ENCODE measurements at places on chromosomes 1 and 21.

GRCh38 chr1:116950517-116951199 lies 40.9 kb downstream of the PTGFRN start:
- DNase-seq = no peak

GRCh38 chr21:46452710-46453109 lies 6.0 kb upstream of the DIP2A start:
- no peak for DNase-seq

DNA sequence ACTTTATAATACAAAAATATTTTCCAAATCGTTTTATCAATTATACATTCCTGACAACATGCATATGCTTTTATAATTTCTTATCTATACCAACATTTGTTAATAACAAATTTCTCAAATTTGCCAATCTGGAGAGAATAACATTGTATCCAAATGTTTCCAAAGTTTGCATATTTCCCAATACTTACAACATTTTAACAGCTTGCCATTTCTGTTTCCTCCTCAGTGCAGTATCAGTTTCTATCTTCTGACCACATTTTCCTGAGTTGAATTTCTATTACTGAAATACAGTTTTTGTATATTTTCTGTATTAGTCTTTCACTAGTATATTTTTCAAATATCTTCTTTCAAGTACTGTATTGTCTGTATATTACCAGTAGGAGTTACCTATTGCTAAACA lies 1594.3 kb downstream of the PLA2G4A start:
- no peak for DNase-seq

- DNase-seq = no peak
Observed at GRCh38 chr1:29385966-29386365, 149.6 kb downstream of the PTPRU start.

DNA sequence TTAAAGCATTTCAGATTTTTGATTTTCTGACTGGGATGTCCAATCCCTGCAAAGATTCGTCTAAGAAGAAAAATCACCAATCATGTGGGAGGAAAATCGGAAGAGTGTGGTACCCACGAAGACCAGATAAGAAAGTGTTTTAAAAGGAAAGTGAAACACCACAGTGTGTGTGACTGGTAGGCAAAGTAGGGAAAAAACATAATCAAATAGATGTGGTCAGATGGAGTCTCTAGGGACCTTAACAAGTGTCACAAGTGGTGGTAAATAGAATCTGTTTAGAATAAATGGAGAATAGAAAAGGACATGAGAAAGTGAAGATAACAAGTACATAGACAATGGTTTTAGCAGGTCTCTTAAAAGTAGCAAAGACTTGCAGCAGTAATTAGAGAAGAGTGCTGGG lies 154.6 kb downstream of the SLC30A10 start:
- DNase-seq = no peak

DNA sequence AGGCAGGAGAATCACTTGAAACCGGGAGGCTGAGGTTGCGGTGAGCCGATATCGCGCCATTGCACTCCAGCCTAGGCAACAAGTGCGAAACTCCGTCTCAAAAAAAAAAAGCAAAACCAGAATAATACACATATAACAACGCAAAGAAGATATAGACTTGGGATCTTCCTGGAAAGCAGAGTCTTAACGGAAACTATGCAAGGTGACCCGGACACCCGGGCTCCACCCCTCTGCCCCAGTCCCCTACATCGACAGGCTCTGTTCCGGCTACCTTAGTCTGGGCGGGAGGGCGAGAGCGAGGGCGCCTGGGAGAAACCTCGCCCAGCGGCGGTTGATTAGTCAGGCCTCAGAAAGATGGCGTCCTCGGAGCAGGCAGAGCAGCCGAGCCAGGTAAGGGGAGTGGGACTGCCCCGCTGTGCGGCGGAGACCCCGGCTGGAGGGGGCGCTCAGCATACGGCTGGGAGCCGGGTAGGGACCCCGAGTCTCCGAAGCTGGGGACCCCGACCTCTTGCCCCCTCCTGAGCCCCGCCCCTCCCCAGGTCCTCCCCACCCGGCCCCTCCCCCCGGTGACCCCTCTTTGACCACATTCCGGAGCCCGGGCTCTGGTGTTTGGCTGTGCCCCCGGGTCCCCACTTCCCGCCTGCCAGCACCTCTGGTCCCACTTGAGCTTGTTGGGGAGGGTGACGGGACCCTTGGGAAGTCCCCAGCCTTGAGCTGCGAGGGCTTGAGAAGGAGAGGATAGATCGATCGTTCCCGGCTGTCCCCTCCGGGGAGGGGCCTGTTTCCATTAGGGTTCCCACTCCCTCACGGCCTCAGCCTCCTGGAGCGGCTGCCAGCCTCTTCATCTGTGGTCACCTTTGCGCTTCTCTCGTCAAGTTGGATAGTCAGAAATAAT lies at the start of gene PEX14:
PEX14 (plus strand) TSS at position 338 of the 895 bp plus-strand sequence; CDS start at position 355, 17 bp downstream.
- DNase-seq = no peak

- no peak for DNase-seq
Observed at GRCh38 chr1:11533790-11534787, 55.1 kb downstream of the DISP3 start.

GRCh38 chr1:240511789-240512188 lies 100.2 kb downstream of the GREM2 start:
- no peak for DNase-seq

- peak; percentile 15 for DNase-seq
Observed at GRCh38 chr1:200139661-200140250, 112.2 kb downstream of the NR5A2 start.

DNA sequence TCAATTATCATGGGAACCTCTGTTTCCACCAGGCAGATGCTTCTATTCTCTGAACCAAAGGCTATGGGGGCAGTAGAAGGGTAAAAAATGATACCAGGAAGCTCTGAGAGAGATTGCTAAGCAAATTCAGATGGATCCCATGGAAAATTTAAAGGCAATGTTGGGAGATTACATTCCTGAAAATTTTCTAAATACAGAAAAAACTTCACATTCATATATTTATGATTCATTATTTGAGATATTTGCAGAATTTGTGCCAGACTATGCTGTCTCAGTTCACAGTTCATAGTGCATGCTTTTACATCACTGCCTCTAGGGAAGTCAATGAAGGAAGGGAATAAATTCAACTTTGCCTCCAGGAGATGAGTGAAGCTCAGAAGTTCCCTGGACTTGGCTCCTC lies 57.5 kb downstream of the KCNT2 start:
- DNase-seq = no peak

- peak; percentile 80 for DNase-seq
Observed at GRCh38 chr1:181479137-181479745, 4.1 kb upstream of the CACNA1E start.

DNA sequence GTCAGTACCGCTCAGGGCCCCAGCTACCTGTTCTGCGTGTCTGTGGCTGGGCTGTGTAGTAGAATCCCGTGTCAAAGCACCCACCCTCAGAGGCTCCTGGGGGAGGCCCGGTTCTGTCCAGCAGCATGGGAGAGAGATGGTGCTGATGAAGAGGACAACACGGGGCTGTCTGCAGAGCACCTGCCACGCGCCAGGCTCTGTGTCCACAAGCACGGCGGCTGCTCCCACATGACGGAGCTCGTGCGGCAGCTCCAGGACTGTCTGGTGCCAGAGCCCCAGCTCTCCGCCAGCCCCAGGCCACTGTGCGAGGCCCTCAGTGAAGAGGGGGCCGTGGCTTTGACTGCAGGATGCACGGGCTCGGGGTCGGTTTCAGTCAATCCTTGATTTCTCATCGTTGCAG lies 42.0 kb upstream of the TSPEAR start:
- no peak for DNase-seq

DNA sequence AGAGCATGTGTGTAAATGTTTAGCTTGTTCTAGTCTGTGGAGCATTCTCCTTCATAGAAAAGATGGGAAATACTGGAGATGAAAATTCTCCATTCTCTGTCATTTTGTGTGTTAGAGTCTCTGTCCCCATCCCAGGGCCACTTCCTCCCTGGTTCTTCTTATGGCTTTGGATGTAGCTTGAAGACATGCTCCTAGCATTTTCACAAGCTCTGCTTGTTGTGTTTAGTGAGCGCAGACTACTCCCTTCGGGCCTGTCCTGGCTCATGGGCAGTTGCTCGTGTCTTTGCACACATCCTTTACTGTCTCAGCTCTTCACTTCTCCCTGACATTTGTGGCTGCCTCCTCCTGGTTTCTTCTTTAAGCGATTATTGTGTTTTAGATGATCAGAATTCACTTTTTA lies 30.4 kb downstream of the MAPKAPK2 start:
- no peak for DNase-seq

DNA sequence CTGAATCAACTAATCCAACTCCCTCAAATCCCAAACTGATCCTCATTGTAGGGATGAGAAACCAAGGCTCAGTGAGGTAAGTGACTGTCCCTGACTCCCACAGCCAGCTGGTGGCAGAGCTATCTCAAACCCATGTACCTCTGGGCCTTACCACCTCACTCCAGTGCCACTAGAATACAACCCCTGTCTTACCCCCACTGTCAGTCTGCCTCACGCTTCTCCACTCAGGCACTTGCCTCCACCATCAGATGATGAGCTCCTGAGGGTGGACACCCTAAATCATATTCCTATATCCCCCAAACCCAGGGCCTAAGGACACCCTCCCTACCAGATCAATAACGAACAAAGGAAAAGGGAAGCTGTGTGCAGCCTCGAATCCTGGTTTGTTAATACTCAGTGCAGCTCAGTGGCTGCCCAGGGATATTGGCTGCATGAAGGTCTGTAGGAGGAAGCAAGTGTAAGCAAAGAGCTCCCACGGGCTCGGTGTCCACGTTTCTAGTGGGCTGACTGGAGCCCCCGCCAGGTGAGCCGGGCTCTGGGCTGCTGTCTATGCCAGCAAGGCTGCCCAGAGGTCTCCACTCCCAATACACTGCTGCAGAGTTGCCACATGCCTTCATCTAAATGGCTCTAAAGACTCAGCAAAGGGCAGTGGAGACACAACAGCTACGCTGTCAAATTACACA lies 533.4 kb downstream of the MATN1 start:
- no peak for DNase-seq

- no peak for DNase-seq
Observed at GRCh38 chr1:247475793-247476192, 17.9 kb upstream of the OR2B11 start.

GRCh38 chr1:114219172-114219868 lies 65.7 kb upstream of the SYT6 start:
- no peak for DNase-seq

DNA sequence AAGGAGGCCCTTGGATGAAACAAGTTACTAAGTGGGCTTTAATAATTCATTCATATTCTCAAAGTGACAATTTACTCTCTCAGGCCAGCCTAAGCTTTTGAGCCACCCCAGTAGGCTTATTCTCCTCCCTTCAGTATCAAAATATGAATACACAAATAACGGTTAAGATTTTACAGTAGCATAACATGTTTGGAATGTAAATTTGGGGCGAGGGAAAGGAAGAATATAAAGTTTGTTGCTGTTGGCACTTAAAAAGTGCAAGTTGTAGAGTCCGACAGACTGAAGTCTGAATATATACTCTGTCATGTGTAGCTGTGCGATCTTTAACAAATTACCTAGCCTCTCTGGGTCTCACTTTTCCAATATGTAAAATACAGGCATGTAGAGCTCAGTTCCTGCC lies 22.6 kb upstream of the MYSM1 start:
- DNase-seq = no peak

- peak; percentile 71 for DNase-seq
Observed at GRCh38 chr1:21963477-21964217, 13.2 kb upstream of the CELA3B start.

DNA sequence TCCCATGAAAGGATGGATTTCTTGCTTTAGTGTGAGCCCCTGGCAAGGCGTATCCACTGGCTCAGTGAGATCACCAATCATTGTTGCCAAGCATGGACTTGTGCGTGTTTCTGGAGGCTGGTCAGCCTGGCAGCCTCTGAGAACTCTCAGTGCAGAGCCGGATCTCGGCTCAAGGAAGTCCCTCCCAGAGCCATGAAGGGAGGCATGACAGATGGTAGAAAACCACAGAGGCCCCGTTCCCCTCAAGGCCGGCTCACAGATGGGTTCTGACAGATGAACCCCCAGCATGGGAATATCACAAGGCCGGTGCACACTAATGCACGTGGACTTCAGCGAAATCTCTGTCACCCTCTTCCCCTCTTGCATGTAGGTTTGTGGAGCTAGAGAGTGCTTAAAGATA lies 290.5 kb downstream of the AJAP1 start:
- DNase-seq = no peak

GRCh38 chr1:245019910-245020486 lies 134.8 kb upstream of the KIF26B start:
- DNase-seq = no peak

Measured in NCI-H2107 (cell line).